Astrocyte (in vitro differentiated cells and primary cell): ENCODE measurements at places on chromosomes 2 and 18. TPM values are rescaled to one million over a fixed set of nuclear protein-coding genes. Genes with fewer than 3 reads are reported as not detected.

L3MBTL4 gene
- 0.52 and 0.58 TPM in 2 replicates for total RNA-seq

PAX8 gene
- 0.48 and 1.2 TPM in 2 replicates for total RNA-seq

SDC1 gene
- 74.3 and 92.7 TPM in 2 replicates for total RNA-seq

GALR1 gene
- total RNA-seq, result not detected in 2 replicates

PROKR1 gene
- 0.05 TPM in 1 of 2 replicates, not detected in the other for total RNA-seq

GAL3ST2 gene
- total RNA-seq, result not detected in 2 replicates

CERKL gene
- total RNA-seq, result 0.16 TPM in 1 of 2 replicates, not detected in the other

VSNL1 gene
- total RNA-seq, result 0.61 and 2.4 TPM in 2 replicates

UGT1A7 gene
- total RNA-seq, result not detected in 2 replicates

ITGA4 gene
- 20.0 and 23.5 TPM in 2 replicates for total RNA-seq

TMEM198 gene
- total RNA-seq, result 3.8 TPM in 2 replicates

LHCGR gene
- not detected in 2 replicates for total RNA-seq

FBXO15 gene
- 1.2 TPM in 2 replicates for total RNA-seq

CGREF1 gene
- total RNA-seq, result 1.8 and 3.0 TPM in 2 replicates

ARHGEF4 gene
- 3.3 and 4.8 TPM in 2 replicates for total RNA-seq

SLC9A4 gene
- total RNA-seq, result 0.07 and 0.09 TPM in 2 replicates

LRRC30 gene
- not detected in 2 replicates for total RNA-seq

UCN gene
- total RNA-seq, result 1.1 and 1.5 TPM in 2 replicates

LAMA1 gene
- 17.4 and 18.3 TPM in 2 replicates for total RNA-seq

KLHL14 gene
- 0.39 and 0.43 TPM in 2 replicates for total RNA-seq

SPATA3 gene
- total RNA-seq, result not detected in 2 replicates

IHH gene
- total RNA-seq, result not detected in 2 replicates
